GM06990 (cell line): ENCODE measurements at places on chromosomes 4 and X.

DNA sequence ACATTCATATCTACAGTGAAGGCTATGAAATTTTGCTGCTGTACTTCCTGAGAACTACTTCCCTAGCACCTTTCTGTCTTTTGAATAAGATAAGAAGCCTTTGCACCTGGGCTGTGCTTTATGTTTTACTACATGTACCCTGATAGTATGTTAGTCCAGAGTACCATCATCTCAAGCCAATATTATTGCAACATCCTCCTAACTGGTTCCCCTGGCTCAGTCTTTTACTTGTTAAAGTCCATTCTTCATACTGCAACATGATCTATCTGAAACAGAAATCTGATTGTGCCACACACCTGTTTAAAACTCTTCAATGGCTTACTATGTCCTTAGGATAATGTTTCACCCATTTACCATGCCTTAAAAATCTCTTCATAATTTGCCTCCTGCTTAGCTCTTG is 102.3 kb downstream of the AGTR2 start:
- DNase-seq, result no peak

- DNase-seq, result no peak
These were observed 16.1 kb downstream of the BCOR start for GRCh38 chrX:40081679-40082068.

- DNase-seq, result no peak
These were observed 25.2 kb upstream of the NPFFR2 start for GRCh38 chr4:72006586-72006985.

- DNase-seq, result no peak
These were observed 259.1 kb downstream of the PDHA2 start for GRCh38 chr4:96099031-96099430.

- no peak for DNase-seq
These were observed 764.6 kb upstream of the FTHL17 start for GRCh38 chrX:31836479-31836878.
